ENCODE measurements at places on chromosomes 7 and 10.

- peak; percentile 46 for DNase-seq
These were observed 123.1 kb upstream of the INHBA start for GRCh38 chr7:41825927-41826480.

- no peak for DNase-seq
These were observed 144.2 kb downstream of the HDAC9 start for GRCh38 chr7:18639711-18640110.

DNA sequence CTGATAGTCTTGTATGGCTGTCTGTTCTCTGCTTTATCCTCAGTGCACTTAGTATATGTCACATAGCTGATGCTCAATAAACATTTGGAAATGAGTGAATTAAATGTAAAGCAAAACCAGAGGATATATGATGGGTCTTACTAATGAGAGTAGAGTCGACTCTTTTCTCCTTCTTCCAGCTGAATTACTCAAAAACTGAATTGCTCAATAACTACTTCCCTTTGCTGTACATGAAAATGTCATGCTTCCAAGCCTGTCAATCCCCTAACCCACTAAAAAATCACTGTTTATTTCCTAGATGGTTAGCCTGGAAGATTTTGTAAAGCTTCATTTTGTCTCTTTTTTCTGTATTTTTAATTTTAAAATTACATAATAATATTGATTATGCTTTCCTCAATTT is 88.0 kb downstream of the OR13A1 start:
- no peak for DNase-seq

GRCh38 chr7:97697396-97697795 is 34.5 kb upstream of the TAC1 start:
- no peak for DNase-seq

- no peak for DNase-seq
These were observed 23.5 kb downstream of the WNT16 start for GRCh38 chr7:121352323-121352722.

- DNase-seq, result no peak
These were observed 544.3 kb upstream of the MGMT start for GRCh38 chr10:128922619-128923196.

GRCh38 chr10:75137533-75138438 is 26.3 kb downstream of the SAMD8 start:
- DNase-seq, result peak; percentile 49

- DNase-seq, result no peak
These were observed 134.1 kb downstream of the ADARB2 start for GRCh38 chr10:1603181-1603580.

- no peak for DNase-seq
These were observed 74.6 kb downstream of the SH2D4B start for GRCh38 chr10:80612261-80612660.

- DNase-seq, result no peak
These were observed 140.3 kb downstream of the FOXP2 start for GRCh38 chr7:114554781-114555537.

GRCh38 chr7:117810642-117811512 is 62.4 kb downstream of the CTTNBP2 start:
- no peak for DNase-seq

DNA sequence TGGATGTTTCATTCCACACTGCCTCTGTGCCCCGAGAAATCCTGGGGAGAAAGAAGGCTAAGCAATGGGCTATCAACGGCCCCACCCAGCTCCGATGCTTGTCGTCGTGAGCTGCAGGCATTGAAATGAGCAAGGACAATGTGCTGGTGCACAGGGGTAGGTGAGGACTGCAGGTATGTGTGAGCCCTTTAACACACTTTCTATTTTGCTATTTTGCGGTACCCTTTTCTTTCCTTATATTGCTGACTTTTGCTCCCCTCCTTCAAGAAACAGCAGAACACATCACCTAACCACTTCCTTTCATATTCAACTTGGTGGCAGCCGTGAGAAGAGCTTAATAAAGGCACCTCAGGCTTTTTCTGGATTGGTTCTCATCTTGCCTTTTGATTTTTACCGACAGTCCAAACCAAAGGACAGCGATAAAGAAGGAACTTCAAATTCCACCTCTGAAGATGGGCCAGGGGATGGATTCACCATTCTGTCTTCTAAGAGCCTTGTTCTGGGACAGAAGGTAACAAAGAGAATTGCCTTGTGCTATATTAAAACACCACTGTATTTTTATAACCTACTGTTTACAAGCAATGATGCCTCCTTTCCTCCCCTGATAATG is 39.2 kb downstream of the AIFM2 start:
- no peak for DNase-seq

DNA sequence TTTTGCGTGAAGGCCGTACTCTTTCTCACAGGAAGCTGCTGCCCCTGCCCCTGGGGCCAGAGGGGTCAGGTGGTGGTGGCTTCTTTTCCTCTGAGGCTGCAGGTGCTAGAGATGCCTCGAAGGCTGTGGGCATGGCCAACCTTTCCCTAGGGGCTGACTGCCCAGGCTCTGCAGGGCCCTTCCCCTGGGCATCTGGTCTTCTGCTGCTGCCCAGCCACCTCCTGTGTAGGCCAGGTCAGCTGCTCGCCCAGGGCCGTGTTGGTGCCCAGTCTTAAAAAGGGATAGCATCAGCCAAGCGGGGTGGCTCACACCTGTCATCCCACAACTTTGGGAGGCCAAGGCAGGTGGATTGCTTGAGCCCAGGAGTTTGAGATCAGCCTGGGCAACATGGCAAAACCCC is 114.3 kb downstream of the FAM53B start:
- DNase-seq, result no peak

GRCh38 chr10:73096041-73096448 is 621 bp downstream of the P4HA1 start:
- peak; percentile 72 for DNase-seq

- no peak for DNase-seq
These were observed 8.2 kb upstream of the PAXIP1 start for GRCh38 chr7:155011086-155011485.

DNA sequence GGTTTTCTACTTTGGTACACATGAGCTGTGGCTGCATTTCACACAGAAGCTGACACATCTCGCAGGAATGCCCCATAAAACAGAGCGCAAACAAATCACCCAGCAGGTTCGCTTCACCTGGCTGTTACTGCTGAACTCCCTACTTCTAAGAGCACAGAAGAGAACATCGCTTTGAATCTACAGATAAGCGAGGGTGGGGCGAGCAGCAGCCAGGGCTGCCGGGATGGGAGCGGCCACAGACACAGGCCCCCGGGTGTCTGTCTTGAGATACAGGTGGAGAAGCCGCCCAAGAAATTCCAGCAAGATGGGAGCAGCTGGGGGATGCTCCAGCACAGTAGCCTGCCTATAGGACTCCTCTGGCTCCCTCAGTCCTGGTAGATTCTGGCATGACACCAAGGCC is 27.4 kb downstream of the OGDHL start:
- DNase-seq, result no peak

DNA sequence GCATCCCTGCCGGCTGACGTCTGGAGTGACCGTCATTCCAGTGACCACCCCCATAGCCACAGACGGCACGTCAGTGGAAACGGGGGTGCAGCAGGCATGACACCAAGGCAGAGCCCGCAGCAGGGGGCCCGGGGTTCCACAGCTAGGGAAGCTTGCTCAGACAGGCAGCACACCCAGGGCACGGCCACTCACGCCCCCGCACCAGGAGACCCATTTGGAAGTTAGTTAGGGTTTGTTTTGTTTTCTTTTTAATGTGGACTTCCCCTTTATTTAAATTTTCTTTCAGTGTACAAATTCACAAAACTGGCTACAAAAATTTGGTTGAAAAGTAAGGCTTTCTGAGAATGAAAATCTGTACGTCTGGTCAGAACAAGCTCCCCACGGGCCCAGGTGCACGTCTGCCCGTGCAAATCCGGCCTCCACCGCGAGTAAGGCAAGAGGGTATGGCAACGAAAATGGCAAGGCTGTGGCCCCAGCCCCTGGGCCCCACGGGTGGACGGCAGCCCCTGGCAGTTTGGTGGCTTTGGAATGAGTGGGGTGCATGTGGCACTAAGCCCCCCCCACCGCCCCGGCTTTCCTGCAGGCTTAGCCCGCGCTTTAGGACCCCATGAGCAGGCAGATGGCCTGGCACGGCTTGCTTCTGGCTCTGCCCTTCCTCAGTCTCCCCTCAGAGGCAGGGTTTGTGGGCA is 124.2 kb downstream of the FAM53B start:
- no peak for DNase-seq

DNA sequence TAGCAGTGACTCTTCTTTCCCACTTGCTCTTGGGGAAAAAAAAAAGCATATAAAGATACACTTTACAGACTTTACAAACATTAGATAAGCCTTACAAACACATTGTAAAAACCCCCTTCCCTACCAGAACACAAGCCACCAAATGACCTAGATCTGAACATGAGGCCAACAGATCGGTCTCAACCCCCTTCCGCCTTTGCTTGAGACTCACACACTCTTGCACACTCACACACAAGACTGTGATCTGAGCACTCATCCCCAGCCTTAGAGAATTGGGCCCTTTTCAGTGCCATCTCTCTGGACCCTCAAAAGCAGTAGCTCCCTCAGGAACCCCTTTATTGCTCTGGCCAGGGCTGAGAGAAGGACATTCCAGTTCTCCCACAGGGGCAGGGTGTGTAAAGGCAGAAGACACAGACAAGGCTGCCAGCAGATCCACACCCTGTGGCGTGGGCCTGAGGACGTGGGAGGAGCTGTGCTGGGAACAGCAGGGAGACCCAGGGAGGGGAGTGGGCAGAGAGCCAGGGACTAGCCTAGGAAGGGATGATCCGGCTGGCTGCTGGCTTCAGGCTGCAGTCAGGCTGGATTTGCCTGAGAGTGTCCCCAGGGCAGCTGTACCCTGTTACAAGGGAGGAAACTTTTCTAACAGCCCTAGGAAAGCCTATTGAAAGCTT is 206.7 kb downstream of the KIAA1217 start:
- DNase-seq, result peak; percentile 80

GRCh38 chr7:116434820-116435341 is 64.7 kb upstream of the CAV2 start:
- peak; percentile 67 for DNase-seq

DNA sequence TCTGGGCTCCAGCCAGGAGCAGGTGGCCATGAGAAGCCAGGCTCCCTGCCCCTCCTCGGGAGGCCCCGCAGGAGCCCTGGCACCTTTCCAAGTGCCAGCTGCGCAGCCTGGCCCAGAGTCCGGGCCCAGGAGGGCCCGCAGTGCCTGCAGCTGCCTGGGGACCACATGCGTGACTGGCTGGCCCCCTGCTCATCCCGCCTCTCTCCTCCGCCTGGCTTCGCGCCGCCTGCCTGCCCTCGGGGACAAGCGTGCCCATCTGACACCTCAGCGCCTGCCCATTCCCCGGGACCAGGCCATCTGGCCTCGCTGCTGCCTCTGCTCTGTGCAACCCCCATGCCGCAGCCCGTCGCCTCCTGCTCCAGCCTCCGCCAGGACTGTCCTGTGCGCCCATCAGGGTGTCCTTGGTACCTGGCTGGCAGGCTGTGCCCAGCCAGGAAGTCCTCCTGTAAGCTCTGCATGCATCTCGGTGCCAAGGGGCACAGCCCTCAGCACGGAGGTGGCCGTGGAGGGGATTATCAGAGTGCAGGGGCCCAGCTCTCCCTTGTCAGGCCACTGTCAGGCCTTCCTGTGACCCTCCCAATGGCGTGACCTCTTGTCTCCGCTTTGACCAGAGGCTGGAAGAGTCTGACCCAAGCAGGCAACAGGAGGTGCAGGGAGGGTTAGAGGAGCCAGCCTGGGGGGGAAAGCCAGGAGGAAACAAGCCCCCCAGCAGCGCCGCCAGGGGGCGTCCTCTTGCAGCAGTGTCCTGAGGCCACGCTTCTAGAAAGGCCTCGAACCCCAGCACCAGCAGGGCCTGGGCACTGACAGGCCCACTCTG is 50.5 kb downstream of the TMEM209 start:
- DNase-seq, result no peak

- DNase-seq, result no peak
These were observed 2.7 kb upstream of the ST8SIA6 start for GRCh38 chr10:17457083-17457482.

- no peak for DNase-seq
These were observed 128.9 kb downstream of the AMPH start for GRCh38 chr7:38502289-38502688.

DNA sequence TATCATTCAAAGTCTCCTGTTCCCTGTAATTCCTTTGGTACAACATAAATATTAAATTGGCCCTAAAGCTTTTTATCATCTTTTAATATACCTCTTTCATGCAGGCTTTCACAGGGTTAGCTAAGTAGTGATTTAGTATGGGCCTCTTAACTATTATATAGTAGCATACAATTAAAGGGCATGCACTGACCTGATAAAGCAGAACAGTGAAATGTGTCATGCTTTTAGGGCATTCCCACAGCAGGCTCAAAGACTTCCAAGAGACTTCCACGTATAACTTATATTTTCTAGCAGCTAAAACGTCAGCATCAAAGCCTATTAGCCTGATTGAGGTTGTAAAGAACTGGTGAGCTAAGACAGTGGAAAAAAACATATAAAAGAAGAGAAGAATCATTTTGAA is 35.3 kb downstream of the SAMD8 start:
- DNase-seq, result no peak

GRCh38 chr10:124799211-124799610 is 2.4 kb upstream of the ABRAXAS2 start:
- no peak for DNase-seq

DNA sequence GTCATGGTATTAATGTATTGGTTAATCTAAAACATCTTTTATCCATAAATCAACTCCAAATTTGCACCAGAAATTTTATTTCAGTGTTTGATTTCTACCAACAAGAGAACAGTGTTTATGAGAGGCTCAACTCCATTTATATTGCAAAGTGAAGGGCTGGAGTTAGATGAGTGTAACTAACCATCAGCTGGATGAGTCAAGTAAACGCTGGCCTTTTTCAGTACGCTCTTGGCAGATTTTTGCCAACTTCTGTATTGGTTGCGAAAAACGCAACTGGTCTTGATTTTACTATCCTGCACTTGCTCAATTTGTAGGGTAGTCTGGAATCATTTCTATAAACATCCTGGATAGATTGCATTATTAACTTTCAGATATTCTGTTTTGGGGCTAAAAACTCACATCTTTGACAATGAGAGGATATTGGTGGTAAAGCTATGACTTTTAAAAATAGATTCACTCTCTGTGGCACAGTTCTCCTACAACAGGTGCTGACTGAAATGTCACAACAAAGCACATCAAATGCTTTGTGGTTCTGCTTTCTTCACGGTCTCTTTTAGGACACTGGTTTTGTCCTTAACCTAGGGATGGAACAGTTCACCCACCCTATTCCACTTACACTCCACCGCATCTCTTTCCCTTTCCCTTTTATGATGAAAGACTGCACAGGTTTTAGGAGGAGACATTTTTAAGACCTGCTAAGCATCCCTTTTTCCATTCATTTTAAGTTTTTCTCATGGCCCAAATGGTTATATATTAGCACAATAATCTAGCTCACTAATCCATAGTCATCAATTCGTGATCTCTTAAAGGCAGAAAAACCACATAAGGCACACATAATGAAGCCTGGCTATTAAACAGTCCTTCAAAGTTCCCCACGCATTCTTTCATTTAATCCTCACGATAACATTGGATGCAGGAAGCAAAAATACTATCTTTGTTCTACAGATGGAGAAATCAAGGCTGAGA is 12.8 kb downstream of the CACNA2D1 start:
- peak; percentile 30 for DNase-seq

GRCh38 chr7:82455295-82455694 is 11.7 kb upstream of the CACNA2D1 start:
- no peak for DNase-seq
